ENCODE measurements at places on chromosomes 6 and 20.
A peak's percentile ranks its signal among the peaks of the same experiment; 100 is the strongest.

- no peak for DNase-seq
Measured at GRCh38 chr20:53245574-53245973, 273.4 kb downstream of the TSHZ2 start.

- no peak for DNase-seq
Measured at GRCh38 chr20:62742550-62742949, 33.9 kb downstream of the NTSR1 start.

DNA sequence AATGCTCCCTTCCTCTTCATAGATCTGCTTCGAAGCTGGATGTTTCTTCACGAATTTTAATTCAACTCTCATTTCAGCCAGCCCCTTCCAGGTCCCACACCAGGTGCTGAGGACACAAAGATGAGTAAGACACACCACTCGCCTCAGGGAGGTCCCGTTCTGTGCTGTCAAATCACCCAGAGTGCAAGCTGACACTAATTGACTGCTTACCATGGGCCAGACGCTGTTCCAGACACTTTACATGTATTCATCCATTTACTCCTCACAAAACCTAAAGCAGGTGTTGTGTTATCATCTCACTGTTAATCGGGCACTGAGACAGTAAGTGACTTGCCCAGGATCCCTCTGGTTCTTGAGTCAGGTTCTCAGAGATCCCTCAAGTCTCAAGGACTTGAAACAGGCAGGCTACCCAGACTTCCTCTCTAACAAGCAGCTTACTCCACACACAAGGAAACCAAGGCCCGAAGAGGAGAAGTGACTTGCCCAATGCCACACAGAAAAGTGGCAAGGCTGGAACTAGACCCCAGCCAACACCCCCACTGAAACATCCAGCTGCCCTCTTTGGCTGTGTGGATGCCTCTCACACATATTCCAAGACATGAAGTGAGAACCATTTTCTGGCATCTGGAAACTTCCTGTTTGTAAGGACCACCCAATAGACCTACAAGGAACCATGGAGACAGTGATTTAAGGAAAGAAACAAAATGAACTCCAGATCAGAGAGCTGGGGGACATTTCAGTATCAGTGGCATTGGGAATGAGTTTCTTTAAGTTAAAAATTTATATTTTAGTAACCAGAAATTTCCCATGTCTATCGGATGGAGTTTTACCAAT, 174.5 kb downstream of the CDC5L start:
- no peak for DNase-seq

DNA sequence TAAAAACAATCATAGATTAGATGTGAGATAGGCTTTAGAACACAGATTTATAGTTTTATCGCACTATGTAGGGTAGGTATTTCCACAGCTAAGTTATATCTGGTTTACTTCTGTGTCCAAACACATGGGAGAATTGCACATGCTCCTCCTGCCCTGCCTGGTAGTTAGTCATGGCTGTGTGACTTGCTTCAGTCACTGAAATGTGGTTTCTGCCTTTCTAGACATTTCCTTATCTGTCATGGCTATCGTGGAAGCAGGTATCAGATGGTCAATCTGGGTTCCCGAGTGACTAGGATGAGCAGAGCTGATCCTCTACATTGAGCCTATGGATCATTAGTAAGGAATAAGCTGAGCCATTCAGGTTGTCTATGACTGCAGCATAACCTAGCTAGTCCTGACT, 117.8 kb upstream of the GMDS start:
- no peak for DNase-seq

GRCh38 chr6:53250176-53251032, 98.3 kb downstream of the ELOVL5 start:
- no peak for DNase-seq

- DNase-seq, result no peak
Measured at GRCh38 chr6:6891125-6891721, 216.5 kb upstream of the RREB1 start.

DNA sequence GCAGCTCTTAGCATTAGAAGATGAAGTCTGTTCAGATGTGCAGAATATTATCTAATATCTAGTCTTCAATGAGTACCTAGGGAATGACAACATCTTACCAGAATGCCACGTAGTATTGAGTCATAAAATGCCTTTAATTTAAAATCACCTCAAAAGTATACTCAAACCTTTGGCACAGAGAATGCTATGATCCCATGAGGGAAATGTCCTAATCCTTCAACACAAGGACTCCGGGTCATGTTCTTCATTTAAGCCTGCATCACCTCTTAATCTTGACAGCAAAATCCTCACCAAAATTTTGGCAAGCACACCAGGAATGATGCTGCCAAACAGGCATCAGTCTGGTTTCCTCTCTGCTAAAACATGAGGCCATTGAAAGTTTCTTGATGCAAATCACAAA, 23.6 kb upstream of the MARCKS start:
- DNase-seq, result no peak

DNA sequence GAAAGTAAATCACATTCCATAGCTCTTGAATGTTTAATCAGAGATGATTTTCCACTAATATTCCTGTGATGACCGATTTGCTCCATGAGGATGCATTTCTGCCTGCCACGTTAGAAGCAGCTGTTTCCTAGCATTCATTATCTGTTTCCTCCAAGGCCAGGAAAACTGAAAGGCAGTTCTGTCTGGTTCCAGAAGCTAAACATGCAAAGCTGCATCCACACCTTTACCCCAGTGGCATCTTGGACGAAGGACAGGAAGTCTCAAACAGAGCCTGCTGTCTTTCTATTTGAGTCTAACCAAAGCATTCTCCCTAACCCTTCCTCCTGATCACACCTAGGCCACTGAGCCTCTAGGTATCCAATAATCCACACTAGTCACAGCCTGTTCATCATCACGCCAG, 27.6 kb downstream of the CNKSR3 start:
- no peak for DNase-seq

- no peak for DNase-seq
Measured at GRCh38 chr6:42237857-42238256, 20.2 kb upstream of the MRPS10 start.

DNA sequence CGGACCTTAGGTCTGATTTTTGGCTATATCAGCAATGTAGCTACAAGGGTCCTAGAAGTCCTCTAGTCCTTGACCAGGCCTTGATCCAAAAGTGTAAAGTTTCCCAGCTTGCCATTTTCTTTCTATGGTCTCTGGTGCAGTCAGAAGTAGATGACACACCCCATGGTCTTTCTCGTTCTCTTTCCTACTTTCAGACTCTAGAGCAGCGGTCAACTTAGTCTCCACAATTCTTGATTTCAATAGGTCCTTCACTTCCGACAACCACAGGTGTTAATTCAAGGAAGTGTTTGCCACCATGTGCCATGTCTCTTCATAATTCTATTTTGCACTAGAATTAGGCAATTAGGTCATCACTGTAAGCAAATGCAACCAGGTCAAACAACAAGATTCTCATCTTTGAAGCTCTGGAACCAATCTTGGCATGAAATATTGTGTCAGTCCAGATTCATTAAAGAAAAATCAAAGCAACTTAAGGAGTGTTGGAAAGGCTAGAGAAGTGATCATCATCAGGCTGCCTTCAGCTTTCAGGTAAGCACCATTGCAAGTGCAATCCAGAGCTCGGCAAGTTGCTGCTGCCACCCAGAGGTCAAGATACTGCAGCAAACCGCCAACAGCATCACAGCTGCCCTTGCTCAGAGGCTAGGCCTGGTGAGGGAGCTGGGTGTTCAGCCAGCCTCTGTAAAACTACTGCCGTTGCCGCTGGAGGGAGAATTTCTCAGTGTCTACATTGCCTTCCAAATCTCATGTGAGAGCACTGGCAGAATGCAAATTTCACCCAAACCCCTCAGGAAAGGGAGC, 5.6 kb upstream of the SYNE1 start:
- DNase-seq, result no peak

DNA sequence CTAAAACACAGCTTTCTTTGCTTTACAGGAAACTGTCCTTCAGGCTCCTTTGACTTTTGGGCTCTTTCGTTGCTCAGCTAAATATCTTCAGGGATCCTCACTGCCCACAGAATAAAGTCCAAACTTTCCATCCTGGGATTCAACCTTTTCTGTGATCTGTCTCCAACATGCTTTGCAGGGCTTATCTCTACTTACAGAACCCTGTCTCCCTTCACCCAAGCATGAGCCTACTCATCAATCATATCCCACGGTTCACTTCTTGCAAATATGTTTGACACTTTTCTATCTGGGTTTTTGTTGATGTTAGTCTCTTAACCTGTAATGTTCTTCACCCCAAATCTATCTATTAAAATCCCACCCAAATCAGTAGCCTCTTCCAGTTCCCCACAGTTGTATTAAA, 327.3 kb upstream of the RNF24 start:
- no peak for DNase-seq

DNA sequence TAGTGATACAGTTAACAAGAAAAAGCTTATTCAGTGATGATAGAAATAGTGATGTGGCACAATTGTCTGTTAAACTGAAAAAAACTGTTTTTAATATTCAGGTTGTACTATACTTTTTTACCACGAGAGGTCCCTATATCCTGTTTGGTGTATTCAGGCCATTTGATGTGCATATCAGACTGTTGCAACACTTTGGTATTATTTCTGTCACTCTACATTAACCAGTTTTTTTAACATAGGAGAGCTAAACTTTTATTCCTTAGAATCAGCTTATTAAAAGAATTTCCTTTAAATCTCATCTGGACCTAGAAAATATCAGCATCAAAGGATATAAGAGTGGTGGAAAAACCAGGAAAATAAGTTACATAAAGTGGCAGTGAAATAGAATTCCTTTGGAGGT, 36.8 kb downstream of the TSPYL4 start:
- DNase-seq, result no peak

GRCh38 chr6:138403324-138403800, 661 bp upstream of the HEBP2 start:
- DNase-seq, result peak; percentile 6

DNA sequence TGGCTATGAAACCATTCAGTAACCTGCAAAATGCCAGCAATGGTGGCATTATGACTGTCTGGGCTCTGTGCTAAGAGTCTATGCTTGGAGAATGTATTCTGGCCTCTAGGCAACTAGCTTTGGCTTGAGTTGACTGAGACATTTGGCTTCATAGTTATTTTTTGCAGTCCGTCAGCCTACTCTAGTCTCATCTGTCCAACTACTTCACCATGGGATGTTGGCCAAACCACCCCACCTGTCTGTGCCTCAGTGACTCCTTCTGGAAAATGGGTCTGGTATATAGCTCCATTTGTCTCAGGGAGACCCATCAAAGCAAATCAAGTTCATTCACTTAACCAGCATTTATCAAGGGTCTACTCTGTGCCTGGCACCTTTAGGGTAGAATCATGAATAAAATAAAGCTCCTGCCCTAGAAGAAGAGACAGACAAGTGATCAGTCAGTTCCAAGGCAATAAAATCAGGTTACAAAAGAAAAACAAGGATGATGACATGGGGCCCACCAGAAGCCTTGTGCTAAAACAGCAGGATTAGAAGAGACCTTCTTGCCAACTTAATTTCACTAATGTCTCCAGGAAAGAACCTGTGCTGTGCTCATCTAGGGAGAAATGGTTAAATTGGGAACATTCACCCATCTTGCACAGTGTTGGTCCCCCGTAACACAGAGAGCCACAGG, 102.4 kb upstream of the ARMC2 start:
- DNase-seq, result no peak

- DNase-seq, result no peak
Measured at GRCh38 chr6:76490456-76490855, 418.0 kb upstream of the IMPG1 start.

DNA sequence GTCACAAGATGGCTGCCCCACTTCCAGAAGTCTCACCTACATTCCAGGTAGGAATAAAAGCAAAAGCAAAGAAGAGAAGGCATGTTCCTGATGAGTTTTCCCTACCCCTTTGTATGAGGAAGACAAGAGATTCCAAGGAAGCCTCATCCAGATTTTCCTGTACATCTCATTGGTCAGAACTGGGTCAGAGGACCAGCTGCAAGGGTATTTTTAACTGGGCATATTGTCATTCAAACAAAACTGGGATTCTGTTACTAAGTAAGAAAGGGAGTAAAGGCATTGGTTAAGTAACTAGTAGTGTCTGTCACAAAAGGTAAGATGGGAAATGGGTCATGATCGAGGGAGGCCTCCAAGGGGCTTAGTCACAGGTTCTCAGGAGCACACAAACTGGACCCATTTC, 28.2 kb upstream of the RIMS4 start:
- no peak for DNase-seq

DNA sequence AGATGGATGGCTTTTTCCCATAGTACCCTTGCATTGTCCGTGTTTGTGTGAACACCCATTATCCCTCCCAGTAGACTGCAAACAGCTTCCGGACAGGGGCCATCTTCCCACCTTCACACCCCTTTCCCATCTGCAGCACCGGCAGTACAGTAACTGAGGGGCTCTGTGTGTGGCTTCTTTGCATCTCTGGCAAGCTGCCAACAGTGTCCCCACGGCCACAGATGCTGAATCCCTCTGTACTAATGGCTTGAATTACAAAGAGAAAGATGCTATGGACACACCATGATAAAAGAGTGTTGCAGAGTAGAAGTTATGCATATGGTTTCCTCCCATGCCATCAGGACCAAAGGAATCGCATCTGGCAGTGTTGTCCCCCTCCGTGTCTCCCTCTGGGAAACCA, 101.1 kb upstream of the CDYL start:
- DNase-seq, result no peak

GRCh38 chr6:113331021-113331420, 526.1 kb upstream of the MARCKS start:
- no peak for DNase-seq

DNA sequence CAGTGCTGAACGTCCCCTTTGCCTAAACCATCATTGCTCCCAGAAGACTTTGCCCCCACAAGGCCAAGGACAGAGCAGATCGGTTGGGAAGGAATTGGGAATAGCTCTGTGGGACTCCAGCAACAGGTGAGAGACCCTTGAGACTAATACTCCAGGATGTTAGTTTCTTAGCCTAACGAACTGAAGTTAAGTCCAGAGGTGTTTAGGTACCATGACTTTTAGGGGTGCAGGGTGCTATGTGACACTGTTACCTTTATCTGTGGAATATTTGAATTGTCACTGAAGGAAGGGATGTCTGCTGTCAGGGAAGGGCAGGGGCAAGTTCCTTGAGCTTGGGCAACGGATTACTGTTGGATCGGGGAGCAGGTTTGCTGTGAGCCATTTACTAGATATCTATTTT, 1.9 kb downstream of the BLCAP start:
- no peak for DNase-seq

GRCh38 chr6:155418017-155418761, 37.5 kb downstream of the NOX3 start:
- DNase-seq, result peak; percentile 15

GRCh38 chr6:11198663-11199603, 33.5 kb downstream of the NEDD9 start:
- DNase-seq, result no peak

GRCh38 chr6:45772886-45773495, 242.7 kb downstream of the CLIC5 start:
- DNase-seq, result no peak

- DNase-seq, result no peak
Measured at GRCh38 chr6:116779573-116780164, 14.2 kb upstream of the FAM162B start.

- no peak for DNase-seq
Measured at GRCh38 chr6:30364591-30364990, 19.6 kb downstream of the RPP21 start.

DNA sequence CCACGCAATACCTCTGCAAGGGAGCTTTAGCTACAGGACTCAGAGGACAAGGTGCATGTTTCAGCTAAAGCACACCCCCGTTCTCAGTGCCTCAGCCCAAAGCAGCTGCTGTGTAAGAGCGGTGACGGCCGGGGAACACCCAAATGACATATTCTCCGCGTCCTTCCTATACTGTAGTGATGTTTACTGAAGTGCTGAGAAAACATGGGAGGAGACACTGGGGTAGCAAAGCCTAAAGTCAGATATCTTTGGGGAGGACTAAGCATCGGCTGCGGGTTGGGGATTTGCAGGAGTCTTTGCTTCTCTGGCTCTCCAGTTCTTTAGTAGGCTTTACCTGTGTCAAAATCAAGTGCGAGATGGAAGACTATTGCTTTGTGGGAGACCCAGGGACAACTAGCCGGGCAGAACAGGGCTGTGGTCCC, 1.7 kb downstream of the SLC22A23 start:
- DNase-seq, result no peak

Data from stimulated activated CD8-positive, alpha-beta memory T cell treated with anti-CD3 and anti-CD28 coated beads, Interleukin-15, amount 100 ng/mL, for 24 hours (primary cell).